Vagina (tissue), 2 donors: ENCODE measurements at places on chromosomes 13 and 19. TPM values are rescaled to one million over a fixed set of nuclear protein-coding genes. Genes with fewer than 3 reads are reported as not detected.

GRCh38 chr19:2337329-2337707, 8.8 kb downstream of the SPPL2B start:
- no peak overlapping the region for H3K4me3 ChIP-seq
- peaks cover 12% of the 10 kb centered on the region for H3K4me1 ChIP-seq
- no peaks in the 10 kb centered on the region for H3K36me3 ChIP-seq
- no peak for DNase-seq
- no peaks in the 10 kb centered on the region for H3K27me3 ChIP-seq

- no peak overlapping the region for H3K4me3 ChIP-seq
- no peaks in the 10 kb centered on the region for H3K36me3 ChIP-seq
- H3K27me3 ChIP-seq = no peaks in the 10 kb centered on the region
- no peak for DNase-seq
- no peaks in the 10 kb centered on the region for H3K4me1 ChIP-seq
Observed at GRCh38 chr13:45446181-45446580, 18.6 kb upstream of the COG3 start.

DNA sequence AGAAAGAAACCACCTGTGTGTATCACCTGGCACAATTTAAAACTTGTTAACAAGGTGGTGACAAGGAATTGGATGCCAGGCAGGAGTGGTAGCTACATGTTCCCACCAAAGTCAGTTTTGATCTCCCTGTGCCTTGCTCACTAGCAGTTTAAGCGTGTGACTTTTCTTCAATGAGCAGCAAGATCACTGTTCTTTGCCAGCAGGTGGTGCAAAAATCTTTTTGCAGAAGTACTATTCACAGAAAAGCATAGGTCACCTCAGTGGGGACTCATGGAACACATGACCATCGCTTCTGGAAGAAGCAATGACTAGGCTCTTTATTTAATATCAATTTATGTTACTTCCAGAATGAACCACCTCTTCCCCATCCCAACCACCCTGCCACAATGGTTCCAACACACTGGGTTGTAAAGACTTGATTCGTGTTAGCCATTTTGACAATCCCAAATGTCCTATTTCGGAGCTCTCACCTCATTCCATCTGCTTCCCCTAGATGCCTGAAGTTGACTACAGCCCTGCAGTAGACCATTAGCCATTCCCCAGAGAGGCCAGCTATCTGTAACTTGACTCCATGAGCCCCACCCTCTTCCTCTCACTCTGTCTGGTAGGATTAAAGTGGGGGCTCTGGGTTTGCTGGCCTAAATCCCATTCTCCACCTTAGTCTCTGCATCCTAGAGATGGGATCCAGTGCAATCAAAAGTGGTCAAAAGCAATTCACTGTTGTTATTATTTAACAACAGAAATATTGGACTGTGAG, 59.1 kb upstream of the TNFRSF19 start:
- no peaks in the 10 kb centered on the region for H3K27me3 ChIP-seq
- H3K36me3 ChIP-seq = no peaks in the 10 kb centered on the region
- no peak overlapping the region for H3K27ac ChIP-seq
- peaks cover 23% of the 10 kb centered on the region for H3K4me1 ChIP-seq

GRCh38 chr13:110379905-110380341, 72.8 kb downstream of the COL4A2 start:
- no peaks in the 10 kb centered on the region for H3K27me3 ChIP-seq
- H3K36me3 ChIP-seq = no peaks in the 10 kb centered on the region
- DNase-seq = no peak
- peaks cover 12% of the 10 kb centered on the region for H3K4me1 ChIP-seq
- no peak overlapping the region for H3K27ac ChIP-seq

GRCh38 chr13:99892196-99892613, 79.4 kb downstream of the ZIC5 start:
- no peak overlapping the region for H3K4me3 ChIP-seq
- no peak for DNase-seq

- peaks cover 27% of the 10 kb centered on the region for H3K4me1 ChIP-seq
- H3K4me3 ChIP-seq = no peak overlapping the region
- no peaks in the 10 kb centered on the region for H3K27me3 ChIP-seq
- peaks cover 8% of the 10 kb centered on the region for H3K36me3 ChIP-seq
- no peak overlapping the region for H3K27ac ChIP-seq
Observed at GRCh38 chr19:19335408-19336158, 15.0 kb downstream of the MAU2 start.

DNA sequence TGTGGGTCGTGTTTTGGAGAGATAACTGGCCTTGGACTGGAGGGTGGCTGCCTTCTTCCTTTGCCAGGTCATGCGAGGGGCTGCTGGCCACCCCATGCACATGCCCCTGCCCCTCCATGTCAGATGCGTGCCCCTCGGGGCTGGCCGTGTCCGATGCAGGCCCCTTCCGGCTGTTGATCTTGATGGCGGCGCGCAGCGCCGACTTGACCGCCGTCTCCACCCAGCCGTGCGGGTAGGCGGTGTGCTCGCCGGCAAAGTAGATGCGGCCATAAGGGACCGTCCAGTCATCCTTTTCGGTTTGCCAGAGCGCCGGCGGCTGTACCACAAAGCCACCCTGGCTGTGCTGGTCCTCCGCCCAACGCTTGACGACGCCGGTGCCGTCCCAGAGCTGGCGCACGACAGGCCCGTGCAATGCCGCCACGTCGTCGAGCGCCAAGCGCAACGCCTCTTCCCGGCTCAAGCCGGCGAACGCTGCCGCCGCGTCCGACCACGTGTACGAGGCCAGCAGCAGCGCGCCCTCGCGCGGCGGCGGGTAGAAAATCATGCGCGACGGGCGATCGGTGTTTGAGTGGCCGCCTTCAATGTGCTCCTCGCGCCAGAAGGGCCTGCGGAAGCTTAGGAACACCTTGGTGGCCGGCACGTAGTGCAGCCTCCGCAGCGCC, 6.9 kb downstream of the IL4I1 start:
- H3K4me3 ChIP-seq = peak overlapping the region; percentile 37
- no peaks in the 10 kb centered on the region for H3K27me3 ChIP-seq
- peak overlapping the region; percentile 1 for H3K27ac ChIP-seq
- no peaks in the 10 kb centered on the region for H3K36me3 ChIP-seq
- no peak for DNase-seq

DNA sequence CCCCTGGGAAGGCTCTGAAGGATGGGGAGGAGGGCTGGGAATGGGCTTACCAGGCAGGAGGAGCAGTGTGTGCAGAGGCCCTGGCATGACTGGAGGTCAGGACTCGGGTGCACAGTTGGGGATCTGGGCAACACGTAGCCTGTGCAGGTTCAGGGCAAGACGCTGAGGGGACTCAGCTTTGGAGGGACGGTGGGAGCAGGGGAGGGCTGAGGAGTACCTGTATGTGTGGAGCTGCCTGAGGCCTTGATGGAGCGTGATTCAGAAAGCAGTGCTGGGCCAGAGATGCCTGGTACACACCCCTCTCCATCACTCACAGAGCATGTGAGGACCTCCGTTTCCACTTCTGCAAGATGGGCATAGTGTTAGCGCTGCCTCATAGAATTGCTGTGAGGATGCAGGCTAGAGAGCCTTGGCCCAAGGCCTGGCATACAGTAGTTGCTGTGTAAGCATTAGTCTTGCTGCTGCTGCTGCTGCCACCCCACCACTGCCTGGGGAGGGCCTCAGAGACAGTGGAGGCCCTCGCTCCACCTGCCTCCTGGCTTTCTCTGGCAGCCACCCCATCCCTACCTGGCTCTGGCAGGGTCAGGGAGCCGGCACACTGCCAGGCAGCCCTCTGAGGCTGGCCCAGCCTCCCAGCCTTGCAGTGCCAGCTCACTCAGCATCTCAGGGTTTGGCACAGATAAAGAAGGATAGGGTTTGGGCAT, 2.4 kb downstream of the PAK4 start:
- no peak overlapping the region for H3K4me3 ChIP-seq
- peak overlapping the region; percentile 89 for H3K27ac ChIP-seq
- H3K36me3 ChIP-seq = no peaks in the 10 kb centered on the region
- H3K27me3 ChIP-seq = no peaks in the 10 kb centered on the region

GRCh38 chr19:48716562-48717291, 2.8 kb downstream of the MAMSTR start:
- peak overlapping the region; percentile 95 for H3K27ac ChIP-seq
- DNase-seq = no peak
- H3K4me3 ChIP-seq = peak overlapping the region; percentile 62
- no peaks in the 10 kb centered on the region for H3K27me3 ChIP-seq
- no peaks in the 10 kb centered on the region for H3K36me3 ChIP-seq

GRCh38 chr19:19486343-19487076, 28.8 kb downstream of the TSSK6 start:
- peaks cover 63% of the 10 kb centered on the region for H3K4me1 ChIP-seq
- no peak for DNase-seq
- no peak overlapping the region for H3K27ac ChIP-seq
- no peak overlapping the region for H3K4me3 ChIP-seq
- no peaks in the 10 kb centered on the region for H3K27me3 ChIP-seq

GRCh38 chr13:77406644-77407440, 79.9 kb upstream of the MYCBP2 start:
- H3K27me3 ChIP-seq = no peaks in the 10 kb centered on the region
- no peak for DNase-seq
- H3K4me1 ChIP-seq = no peaks in the 10 kb centered on the region
- H3K27ac ChIP-seq = no peak overlapping the region

Gene MBD3L1
- total RNA-seq = not detected

Gene PSG1
- not detected for total RNA-seq

Gene ODAD3
- not detected for total RNA-seq

Gene IZUMO1
- total RNA-seq = 2.2 TPM

Gene ZNF565
- 3.9 TPM for total RNA-seq
